ENCODE measurements at places on chromosomes 3 and 15. TPM values are rescaled to one million over a fixed set of nuclear protein-coding genes. Genes with fewer than 3 reads are reported as not detected.

NFKBIZ gene
- total RNA-seq: 85.8 TPM

CHRNA5 gene
- total RNA-seq: 13.9 TPM

SPINK8 gene
- not detected for total RNA-seq

FOXL2NB gene
- total RNA-seq: 0.50 TPM

FAM3D gene
- total RNA-seq: not detected

All from mammary epithelial cell (primary cell).